Ureter (tissue), 1 donor: ENCODE measurements at places on chromosomes 1 and 21. TPM values are rescaled to one million over a fixed set of nuclear protein-coding genes. Genes with fewer than 3 reads are reported as not detected.

Gene GJB3
- 14.9 TPM for total RNA-seq

Gene KRTAP11-1
- not detected for total RNA-seq

Gene TNFRSF14
- 160 TPM for total RNA-seq

Gene CELA3A
- total RNA-seq: not detected

Gene PRCC
- total RNA-seq: 70.9 TPM

Gene TRIM46
- 1.6 TPM for total RNA-seq

Gene LYPD8
- total RNA-seq: not detected

Gene CHI3L1
- 8.8 TPM for total RNA-seq
